ENCODE measurements at places on chromosomes 13 and 19.
A peak's percentile ranks its signal among the peaks of the same experiment; 100 is the strongest.

GRCh38 chr13:30856005-30856790 is 49.9 kb upstream of the MEDAG start:
- DNase-seq: no peak

GRCh38 chr13:51848674-51849073 is 3.7 kb upstream of the TMEM272 start:
- no peak for DNase-seq

DNA sequence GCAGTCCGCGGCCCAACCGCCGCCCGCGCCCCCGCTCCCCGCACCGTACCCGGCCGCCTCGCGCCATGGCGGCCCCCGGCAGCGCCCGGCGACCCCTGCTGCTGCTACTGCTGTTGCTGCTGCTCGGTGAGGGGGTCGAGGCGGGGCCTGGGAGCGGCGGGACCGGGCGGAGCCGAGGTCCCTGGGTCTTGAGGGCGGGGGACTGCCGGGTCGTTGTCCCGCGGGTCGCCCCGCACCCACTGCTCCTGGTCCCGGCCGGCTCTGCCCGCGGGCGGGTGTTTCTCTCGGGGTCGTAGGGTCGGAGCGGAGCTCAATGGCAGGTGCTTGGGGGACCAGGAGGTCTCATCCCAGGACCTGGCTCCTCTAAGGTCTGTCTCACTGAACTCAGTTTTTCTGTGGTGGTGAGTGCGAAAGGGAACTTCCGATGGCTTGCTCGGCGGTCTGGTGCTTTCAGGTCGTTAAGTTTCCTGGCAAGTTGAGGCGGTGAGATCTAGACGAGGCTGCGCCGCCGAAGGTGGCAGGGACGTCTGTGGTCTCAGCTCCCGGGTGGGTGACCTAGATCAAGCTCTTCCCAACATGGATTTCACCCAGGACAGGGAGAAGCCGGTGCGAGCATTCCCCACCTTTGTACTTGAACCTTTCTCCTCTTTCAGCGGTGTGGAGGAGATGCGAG is 467 bp downstream of the LAMP1 start:
- DNase-seq: no peak

GRCh38 chr19:29855741-29856500 is 44.1 kb downstream of the CCNE1 start:
- DNase-seq: no peak

GRCh38 chr13:76466043-76466442 is 420.2 kb downstream of the KCTD12 start:
- DNase-seq: no peak

GRCh38 chr13:32938314-32938713 is 77.9 kb upstream of the KL start:
- no peak for DNase-seq

- DNase-seq: peak; percentile 81
Observed at GRCh38 chr13:44437356-44438233, 64.0 kb downstream of the SERP2 start.

DNA sequence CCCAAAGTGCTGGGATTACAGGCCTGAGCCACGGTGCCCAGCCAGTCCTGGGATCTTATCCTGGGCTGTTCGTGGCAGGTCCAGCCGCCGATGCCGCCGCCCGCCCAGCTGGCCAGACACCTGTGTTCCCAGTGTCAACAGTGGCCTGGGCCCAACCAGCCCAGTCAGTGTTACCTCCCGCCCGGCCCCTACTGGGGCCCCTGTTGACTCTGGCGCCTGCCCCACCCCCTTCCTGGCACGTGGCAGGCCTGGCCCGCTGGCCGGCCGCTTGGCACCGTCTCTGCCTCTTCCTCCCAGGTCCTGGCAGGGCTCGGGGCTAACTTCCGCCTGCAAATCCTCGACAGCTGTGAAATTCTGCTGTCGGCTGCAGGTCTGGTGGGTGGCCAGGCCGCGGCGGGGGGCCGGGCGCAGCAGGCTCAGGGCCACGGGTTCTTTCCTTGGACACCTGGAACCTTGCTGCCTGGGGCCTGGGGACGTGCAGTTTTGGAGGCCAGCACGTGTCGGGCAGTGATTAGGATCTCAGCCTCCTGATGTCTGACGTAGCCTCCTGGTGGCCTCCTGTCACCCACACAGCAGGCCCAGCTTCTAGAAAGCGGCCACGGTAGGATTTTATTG is 9.1 kb downstream of the ARID3A start:
- DNase-seq: no peak

DNA sequence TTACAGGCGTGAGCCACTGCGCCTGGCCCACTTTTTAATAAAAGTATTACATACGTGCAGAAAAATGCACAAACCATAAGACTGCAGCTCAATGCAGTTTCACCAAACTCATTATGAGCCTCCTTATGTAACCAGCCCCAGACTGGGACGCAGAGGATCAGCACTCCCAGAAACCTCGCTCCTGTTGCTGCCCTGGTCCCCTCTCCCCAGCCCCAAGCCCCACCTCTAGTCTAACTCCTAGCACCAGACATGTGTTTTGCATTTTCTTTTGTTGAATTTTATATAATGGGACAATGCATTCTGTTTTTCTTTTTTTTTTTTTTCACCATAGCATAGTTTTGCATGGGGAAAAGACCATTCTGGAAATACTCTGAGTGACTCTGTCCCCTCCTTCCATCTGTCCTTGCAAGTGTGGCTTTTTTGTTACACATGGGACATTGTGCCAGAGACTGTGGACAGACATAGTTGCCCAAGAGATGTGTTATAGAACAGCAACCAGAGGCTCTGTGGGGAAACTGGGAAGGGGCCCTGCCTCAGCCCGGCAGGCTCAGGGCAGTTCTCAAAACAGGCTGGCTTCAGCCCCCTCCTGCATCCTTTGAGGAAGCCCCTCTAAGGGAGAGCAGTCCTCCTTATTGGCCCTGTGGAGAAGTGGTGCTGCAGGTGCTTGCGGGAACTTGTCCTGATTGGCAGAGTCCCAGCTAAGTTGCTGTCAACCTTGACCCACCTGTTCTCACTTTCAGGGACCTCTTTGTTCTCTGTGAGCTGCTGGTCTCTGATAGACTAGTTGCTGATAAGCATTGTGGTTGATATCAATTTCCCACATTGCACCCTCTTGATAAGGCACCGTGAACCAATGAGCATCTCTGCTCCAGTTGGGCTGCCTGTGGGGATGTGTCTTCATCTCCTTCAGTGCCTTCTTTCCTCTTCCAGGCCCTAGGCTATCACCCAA is 13.8 kb upstream of the OLFM4 start:
- no peak for DNase-seq

- no peak for DNase-seq
Observed at GRCh38 chr19:50514346-50515167, 844 bp upstream of the ASPDH start.

- no peak for DNase-seq
Observed at GRCh38 chr13:37484056-37484455, 114.5 kb downstream of the POSTN start.

DNA sequence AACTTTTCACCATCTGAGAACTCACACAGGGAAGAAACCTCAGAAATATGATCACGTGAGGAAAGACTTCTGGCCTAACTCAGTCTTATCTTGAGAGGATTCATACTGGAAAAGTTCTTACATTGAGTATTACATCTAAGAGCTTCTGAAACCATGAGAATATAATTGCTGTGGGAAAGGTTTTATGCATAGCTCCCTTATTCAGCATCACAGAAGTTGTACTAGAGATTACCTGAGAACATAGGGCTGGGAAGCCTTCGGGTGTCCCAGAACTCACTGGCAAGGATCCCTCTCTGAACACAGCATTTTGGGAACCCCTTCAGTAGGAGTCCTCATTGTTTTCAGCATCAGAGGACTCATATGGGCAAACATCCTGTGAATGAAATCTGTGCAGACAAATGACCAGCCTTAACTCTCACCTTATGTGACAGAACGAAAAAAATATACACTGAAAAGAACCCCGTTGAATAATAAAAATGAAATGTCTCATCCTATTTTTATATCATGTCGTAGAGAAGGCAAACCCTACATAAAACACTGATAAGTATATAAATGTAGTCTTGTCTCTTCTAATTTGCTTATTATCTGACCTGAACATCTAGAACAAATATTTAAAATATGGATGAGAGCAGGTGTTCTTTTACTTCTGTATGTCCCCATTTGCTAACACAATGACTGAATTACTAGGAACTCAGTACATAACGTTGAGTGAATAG is 14.2 kb downstream of the ZNF274 start:
- peak; percentile 21 for DNase-seq

- no peak for DNase-seq
Observed at GRCh38 chr19:4620675-4621074, 18.6 kb upstream of the TNFAIP8L1 start.

DNA sequence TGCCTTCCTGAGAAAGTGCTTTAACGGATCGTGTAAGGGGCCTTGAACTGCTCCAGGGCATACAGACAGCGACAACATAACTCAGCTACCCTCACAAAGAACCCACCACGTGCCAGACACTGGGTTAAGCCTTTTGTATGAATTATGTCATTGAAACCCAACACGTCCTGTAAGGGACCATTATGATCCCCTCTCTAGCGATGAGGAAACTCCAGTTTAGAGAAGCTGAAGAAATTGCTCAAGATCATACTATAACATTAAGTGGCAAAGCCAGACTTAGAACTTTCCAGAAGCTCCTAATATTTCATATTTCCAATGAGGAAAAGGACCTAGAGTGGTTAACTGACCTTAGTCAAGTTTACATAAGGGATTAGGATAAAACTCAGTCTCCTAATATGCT is 57.0 kb upstream of the RAP2A start:
- no peak for DNase-seq

DNA sequence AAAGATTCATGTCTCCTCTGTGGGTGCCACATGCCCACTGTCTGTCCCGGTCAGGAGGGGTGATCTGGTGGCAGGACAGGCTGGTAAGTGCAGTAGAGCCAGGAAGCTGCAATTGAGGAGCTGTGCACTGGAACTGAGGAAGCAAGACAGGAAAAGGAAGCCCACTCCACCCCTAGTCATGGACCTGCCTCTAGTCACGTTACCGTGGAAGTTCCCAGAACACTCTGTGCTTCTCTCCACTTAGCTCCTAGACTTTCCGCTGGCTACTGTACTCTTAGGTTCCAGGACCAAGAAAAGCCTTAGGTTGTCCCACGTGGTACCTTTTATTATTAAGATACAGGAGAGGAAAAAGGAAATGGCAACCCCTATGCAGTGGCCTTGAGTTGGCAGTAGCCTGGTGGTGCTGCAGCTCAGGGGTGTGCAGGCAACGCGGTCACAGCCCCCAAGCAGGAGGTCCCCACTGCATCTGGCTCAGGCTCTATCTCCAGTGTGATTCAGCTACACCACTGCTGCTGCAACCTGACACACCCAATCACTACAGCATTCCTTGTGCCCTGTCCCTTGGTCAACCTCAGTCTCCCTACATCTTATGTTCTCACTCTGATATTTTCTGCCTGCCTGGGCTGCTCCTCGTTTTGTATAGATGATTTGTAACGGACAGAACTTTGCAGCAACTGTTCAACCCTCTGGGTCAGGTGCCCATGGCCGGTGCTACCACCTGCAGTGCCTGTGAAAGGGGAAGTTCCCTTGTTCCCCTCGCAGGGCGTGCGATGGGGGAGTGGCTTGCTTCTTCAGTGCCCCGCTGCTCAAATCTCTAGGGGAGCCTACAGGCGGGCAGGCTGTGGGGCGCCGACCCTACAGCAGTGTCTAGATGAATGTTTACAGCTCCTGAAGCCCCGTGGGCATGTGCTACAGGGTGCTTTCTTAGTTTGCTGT is 24.4 kb upstream of the GPR12 start:
- DNase-seq: no peak

- no peak for DNase-seq
Observed at GRCh38 chr19:640161-640558, 481 bp downstream of the FGF22 start.

DNA sequence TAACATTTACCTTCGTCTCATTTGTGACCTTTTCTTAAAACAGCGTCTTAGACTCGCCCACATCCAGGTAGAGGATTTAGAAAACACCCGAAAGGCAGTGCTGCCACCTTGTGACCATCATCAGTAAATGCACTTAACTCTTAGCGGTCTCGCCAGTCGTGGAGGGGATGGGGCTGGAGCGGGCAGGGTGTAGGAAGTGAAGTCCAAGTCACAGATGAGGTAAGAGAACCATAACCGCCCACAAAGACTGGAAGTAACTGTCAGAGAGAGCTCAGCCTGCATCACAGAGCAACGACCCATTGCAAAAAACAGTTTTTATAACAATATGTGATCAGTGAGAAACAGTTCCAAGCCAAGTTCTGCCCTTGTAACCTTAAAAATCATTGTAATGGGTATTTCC is 10.7 kb upstream of the CEACAM3 start:
- DNase-seq: no peak

All from SW 1271 (cell line).